AG20443 (cell line): ENCODE measurements at places on chromosomes 16 and 17.

DNA sequence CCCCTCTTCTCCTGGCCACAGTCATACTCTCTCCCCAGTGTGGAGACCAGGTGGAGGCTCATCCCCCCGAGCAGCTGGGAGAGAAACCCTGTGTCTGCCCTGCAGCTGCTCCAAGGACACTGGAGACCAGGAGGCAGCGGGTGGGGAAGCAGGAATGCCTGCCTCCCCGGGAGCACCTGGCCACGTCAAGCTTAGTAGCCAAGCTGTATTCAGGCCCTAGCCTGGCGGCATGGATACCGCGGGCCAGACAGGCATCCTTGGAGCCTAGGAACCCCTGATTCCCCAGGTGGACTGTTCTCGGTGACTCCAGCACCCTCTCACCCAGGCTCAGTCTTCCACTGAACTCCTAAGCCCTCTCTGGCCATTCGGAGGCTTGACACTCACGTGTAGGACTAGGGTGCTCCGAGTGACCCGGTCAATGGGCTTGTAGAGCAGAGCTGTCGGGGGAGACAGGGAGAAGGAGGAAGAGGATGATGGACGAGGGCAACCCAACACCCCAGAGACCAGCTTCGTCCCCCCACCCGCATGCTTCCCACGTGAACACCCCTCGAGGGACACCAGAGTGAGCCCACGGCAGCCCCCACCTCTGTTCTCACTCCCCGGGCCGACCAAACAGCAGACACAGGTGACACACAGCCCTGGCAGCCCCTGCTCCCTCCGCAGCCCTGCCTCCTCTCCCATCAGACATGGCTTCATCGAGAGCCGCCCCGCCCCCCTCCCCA, 76.5 kb downstream of the TIMM22 start:
- no peak for DNase-seq

DNA sequence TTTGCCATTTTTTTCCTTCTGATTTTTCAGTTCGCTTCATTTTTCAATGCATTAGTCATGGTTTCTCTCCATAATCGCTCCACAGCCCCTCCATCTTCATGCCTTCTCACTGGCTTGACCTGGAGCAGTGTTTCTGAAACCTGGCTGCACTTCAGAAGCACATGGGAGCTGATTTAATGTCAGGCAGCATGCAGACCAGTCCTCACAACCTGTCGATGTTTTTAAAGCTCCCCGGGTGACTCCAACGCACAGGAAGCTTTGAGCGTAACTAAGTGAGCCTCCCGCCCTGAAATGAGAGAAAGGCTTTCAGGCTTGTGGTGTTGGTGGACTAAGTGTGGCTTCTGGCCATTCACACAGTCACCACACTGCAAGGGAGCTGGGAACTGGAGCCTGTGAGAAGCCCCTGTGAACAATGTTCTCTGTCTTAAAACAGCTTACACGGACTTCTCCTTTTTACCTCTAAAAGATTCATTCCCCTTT, 16.8 kb upstream of the DRG2 start:
- peak; percentile 71 for DNase-seq

DNA sequence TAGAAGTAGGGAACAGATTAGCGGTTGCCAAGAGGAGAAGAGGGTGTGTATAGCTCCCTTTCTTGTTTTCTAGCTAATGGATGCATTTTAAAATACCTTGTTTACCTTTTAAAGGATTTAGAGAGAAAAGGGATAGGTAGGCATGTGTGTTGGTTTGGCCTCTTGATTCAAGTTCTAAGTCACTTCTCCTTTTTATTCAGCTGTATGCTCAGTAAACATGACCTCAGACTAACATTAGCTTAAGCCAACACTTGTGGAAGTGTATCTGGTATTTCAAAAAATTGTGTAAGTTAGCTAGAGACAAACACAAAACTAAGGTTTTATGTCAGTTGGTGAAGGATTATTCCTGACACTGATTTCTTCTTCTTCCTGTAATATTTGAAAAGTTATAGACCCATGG, 204.1 kb upstream of the NOG start:
- no peak for DNase-seq

- no peak for DNase-seq
These were observed 64.9 kb downstream of the NDEL1 start for GRCh38 chr17:8500609-8501008.

DNA sequence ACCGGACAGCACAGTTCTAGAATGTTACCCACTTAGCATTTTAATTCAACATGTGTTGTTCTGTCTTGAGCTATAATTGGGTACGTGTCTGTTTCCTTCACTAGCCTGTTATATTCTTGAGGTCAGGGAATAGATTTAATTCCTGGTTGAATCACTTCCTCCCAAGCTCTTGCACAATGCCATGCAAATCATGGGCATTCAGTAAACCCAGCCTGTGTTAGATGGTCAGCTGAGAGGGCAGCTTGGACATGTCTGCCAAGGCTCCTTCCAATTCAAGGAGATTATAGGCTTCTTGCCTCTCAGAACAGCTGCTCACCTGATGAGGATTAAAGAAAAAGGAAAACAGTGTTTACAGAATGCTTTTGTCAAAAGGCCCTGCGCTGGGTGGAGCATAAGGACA, 12.6 kb downstream of the C1QTNF1 start:
- peak; percentile 83 for DNase-seq

- DNase-seq = no peak
These were observed 204.2 kb upstream of the FOXF1 start for GRCh38 chr16:86306011-86306644.

- DNase-seq = peak; percentile 5
These were observed 1.6 kb downstream of the RAB11FIP4 start for GRCh38 chr17:31392856-31393748.

- no peak for DNase-seq
These were observed 126.5 kb downstream of the ENGASE start for GRCh38 chr17:79201119-79201518.

DNA sequence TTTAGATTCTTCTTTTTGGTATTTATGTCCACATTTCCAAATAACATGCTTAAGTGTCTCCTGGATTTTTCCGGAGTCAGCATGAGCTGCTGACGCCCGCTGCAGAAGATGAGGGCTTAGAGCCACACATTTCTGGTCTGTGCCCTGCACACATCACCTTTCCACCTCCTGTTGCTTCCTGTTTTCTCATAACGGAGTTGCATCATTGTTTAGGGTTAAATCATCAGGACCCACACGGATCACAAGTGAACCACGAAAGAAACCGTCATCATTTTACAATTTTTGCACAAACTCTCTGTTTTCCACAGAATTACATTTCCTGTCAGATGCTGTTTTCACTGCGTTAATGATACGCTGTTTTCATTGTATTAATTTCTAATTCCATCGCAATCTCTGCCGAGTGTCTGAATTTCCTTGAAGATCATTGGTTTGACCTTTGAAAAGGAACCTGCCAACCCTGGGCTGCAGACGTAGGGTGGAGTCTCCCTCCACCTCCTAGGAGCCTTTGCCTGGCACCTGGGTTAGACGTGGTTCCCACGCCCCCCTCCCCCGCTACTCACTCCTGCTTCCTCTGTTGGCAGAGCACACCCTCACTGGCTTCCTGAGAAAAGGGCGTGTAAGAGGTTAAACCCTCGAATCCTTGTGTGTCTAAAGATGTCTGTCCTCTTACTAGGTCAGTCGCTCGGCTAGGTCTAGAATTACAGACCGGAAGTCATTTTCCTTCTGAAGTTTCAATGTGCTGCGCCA, 68.2 kb downstream of the RNF213 start:
- no peak for DNase-seq

DNA sequence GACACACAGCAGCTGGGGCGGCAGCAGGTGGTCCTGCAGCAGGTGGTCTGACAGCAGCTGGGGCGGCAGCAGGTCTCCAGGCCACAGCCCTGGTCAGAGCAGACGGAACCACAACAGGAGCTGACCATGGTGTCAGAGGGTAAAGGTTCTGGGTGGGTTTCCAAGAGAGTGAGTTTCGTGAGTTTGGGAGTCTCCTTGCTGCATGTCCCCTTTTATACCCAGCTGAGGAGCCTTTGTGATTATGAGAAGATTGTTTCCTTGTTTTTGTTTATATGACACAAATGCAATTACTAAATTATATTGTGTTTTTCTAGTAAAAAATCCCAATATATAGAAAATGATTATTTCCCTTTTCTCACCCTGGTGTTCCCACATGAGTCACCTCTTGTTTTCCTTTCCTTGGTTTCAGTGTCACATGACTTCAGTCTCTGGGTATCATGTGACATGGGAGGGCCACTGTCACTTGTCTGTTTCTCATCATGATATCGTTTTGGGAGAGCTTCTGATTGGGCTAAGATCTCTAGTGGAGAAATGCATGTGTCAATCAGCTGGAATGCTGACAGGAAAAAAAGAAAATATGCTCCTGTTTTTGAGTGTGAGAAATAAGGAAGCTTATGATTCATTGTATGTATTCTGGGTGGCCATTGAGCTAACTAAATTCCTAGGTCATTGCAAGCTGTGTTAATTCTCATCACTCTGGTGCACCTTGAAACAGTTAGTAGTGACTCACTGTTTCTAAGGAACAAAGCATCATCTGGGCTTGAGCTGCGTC, at the start of gene KRTAP4-6:
KRTAP4-6 (minus strand) TSS at position 185 of the 772 bp plus-strand sequence; CDS start at position 128, 57 bp downstream.
- DNase-seq = peak; percentile 66

DNA sequence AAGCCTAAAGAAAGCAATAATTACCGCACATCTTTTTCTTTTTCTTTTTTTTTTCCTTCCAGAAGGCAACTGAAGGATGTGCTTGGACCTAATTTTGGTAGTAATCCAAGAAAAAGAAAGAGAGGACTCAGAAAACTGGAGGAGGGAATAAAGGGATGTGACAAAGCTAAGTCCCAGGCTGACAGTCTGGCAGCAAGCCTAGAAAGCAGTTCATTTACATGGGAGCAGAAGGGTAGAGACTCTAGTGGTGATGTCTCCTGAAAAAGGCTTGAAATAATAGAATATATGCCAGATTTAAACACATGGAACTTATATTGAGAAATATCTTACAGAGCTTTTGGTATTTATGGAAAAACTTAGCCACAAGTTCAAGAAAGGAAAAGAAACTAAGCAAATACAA, 101.0 kb upstream of the SHISA6 start:
- no peak for DNase-seq

- DNase-seq = no peak
These were observed 23.3 kb downstream of the MEAK7 start for GRCh38 chr16:84481051-84481735.

GRCh38 chr17:64781810-64782555, 119.9 kb upstream of the SMURF2 start:
- DNase-seq = no peak

DNA sequence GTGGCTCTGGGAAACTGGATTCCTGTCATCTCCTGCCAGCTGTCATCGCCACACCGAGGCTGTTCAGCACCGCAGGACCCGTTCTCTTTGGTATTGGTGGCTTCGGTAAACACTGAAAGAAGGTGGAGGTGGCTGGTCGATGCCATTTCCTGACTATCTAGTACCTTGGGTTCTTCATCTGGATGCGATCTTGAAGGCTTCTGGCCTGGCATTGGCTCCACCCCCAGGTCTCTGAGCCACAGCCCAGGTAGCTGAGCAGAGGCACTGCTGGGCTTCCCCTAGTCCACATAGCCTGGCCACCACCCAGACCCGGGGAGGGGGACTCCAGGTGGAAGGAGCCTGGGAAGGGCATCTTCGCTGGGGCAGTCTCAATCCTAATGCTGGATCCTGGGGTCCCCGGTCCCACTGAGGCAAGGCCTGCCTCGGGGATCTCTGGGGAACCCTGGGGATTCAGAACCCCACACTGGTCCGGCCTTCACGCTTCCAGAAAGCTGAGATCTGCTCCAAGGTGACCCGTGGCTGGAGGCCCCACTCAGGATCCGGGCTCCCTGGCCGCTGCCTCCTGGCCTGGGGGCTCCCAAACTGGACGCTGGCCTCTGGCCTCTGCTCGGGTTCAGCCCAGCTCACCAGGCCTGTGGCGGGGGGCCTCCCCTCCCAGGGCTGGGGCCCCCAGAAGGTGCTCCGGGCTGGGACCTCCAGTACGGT, 1.8 kb downstream of the C16orf54 start:
- no peak for DNase-seq

DNA sequence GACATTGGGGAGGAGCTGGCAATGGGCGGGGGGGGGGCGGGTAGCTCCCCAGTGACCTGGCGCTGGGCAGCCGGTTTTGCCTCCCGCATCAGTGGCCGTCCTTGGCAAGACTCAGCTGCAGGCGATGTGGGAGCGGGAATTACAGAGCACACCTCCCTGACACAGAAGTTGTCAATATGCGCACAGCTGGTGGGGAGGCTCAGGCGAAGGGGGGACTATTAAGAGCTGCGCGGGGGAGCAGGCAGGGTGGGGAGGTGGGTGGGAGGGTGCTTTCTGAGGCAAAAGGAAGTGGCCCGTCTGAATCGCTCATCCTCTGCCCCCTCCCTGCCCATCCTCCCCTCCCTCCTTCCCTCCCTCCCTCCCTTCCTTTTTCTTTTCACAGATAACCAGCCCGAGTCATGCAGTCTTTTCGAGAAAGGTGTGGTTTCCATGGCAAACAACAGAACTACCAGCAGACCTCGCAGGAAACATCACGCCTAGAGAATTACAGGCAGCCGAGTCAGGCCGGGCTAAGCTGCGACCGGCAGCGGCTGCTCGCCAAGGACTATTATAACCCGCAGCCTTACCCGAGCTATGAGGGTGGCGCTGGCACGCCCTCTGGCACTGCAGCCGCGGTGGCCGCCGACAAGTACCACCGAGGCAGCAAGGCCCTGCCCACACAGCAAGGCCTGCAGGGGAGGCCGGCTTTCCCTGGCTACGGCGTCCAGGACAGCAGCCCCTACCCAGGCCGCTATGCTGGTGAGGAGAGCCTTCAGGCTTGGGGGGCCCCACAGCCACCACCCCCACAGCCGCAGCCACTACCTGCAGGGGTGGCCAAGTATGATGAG, 44.0 kb downstream of the SREBF1 start:
- no peak for DNase-seq

DNA sequence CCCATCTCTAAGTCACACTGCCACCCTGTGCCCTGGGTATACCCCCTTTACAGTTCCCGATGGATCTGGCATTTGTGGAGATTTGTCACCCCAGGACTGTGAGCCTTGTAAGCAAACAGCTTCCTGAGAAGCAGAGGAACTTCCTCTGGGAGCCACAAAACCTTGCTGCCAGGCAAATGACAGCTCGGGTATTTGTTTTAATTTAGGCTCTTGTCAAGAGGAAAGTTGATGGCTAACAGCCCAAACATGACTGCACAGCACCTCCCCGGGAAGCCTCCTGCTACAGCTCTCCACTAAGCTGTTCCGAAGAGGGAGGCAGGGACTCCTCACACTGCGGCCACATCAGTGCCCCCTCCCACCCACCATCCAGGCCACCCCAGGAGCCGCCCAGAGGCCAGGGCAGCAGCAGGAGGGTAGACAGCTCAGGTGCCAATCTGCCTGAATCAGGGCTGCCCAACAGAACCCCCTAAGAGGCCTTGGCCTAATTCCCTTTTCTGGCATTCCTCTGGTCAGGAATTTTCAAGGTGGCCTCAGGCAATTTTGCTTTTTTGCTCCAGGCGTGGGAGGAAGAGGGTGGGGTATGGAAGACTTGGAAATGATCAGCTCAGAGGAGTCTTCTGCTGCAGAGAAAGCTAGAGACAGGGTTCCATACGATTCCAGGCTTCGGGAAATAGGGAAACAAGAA, 2.6 kb downstream of the ABR start:
- peak; percentile 62 for DNase-seq
